ENCODE measurements at places on chromosomes 2 and 18. TPM values are rescaled to one million over a fixed set of nuclear protein-coding genes. Genes with fewer than 3 reads are reported as not detected.

DNA sequence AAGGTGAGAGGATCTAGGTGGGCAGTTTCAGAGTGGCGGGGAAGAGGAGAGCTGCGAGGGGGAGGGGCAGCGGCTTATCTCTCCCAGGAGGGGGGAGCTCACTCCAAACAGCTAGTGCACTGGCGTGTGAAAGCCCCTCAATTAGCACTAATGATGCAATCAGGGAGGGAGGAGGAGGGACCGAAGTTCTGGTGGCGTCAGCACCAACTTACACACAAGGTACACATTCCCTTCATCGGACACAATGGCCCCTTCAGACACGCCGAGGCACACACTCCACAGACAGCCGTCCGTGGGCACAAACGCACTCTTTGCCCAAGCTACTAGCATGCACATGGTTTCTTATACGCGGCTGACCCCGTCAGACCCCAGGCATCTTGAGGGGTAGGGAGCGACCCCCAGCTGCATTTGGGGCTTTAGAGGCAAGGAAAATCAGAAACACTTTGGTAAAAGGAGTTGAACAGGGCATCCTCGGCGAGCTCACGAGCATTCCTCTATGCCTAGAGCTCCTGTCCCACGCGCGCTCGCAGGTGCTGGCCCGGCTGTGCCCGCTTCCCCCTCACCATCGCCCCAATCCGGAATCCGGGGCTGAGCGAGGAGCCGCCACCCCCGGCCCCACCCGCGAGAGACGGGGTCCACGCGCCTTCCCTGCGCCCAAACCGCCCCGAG lies 868 bp upstream of the PKDCC start:
- DNase-seq: peak; percentile 47

The AMER3 gene
- not detected for total RNA-seq

The AGBL5 gene
- total RNA-seq: 9.4 TPM

DNA sequence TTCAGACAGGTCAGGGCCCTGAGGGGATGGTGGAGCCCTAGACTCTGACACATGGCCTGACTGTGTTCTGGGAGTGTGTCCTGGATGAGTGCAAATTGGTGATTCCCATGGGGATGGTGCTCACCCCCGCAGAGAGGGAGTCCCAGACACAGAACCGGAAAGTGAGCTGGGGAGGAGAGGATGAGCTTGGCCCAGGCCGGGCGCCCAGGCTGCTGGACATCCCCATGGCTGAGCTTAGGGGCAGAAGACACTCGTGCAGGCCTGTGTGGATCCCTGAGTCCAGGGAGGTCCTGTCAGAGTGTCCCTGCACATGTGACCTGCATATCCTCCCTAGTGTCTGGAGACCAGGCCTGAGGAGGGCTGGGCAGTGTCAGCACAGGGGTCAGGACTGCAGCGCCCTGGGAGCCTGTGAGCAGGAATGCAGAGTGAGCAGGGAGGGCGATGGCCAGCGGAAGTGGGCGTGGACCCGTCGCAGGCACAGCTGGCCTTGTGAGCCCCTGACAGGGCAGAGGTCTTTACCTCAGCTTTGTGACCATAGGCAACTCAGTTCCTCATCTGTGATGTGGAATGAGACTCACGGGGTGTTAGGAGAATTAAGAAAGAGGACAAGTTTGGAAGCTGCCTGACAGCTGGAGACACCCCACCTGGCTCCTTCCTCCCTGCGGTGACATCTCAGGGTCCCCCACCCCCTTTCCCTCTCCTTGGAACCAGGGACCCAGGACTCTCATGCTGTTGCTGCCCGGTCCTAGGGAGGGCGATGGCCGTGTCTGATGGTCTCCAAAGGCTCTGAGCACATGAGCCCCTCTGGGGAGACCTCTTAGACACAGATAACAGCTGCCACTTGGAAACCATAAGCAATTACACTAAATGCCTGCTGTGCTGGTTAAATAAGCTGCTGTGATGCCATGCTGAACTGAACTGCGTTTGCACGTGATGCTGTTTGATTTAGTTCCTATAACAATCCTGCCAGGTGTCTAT lies 62.6 kb upstream of the HS6ST1 start:
- DNase-seq: no peak

The SERPINB7 gene
- total RNA-seq: not detected

The UGT1A1 gene
- total RNA-seq: not detected

DNA sequence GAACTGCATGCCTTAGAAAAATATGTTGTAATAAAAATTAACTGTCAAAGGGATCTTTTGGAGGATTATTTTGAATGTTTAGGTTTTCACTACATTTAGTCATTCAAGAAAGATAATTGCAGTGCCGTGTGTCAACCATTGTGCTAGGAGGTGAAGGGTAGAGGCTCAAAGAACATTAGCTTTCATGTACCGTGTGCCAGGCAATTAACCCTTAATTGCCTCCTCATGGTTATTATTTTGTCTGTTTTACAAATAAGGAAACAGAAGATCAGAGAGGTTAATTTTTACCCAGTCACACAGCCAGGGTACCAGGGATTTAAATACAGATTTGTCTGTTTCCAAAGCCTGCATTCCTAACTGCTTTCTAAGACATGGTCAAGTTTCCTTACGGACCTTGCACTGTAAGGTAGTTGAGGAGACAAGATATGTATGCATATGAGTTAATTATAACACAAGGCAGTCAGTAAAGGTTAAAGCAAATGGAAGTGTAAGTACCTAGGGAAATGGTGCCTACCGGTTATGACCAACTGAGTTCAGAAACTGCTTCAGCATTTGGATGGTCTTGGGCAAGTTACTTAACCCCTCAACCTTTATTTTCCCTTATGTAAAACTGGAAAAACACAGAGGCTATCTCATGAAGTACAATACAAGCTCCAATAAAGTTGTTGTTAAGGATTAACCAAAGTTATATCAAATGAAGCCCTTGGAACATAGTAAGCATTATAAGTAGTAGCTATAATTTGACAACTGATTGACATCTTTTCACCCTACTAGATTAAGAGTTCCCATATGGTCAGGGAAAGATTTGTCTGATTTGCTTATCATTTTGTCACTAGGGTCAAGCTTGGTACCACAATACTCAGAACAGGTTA lies 434.9 kb downstream of the MBD2 start:
- no peak for DNase-seq

The LOXL3 gene
- 2.6 TPM for total RNA-seq

DNA sequence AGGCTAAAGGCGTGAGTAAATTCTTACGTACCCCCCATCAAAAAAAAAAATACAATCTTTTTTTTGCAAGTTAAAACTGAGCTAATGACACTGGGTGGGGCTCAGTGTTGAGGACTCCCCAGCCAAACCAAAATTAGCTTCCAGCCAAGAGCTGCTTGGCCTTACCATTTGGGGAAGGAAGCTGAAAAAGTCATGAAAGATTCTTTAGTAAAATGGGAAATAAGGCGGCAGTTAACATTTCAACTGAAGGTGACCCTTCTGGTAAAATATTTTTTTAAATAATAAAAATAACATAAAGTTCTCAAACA lies 16.4 kb downstream of the SMAD7 start:
- no peak for DNase-seq

DNA sequence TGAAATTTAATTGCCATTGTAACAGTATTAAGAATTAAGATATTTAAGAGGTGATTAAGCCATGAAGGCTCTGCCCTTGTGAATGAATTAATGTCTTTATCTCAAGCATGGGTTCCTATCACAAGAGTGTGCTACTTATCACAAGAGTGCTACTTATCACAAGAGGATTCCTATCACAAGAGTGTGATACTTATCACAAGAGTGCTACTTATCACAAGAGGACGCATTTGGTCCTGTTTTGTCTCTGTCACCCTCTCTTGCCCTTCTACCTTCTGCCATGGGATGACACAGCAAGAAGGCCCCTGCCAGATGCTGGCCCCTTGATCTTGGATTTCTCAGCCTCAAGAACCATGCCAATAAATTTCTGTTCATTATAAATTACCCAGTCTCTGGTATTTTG lies 13.2 kb upstream of the COL5A2 start:
- DNase-seq: no peak

The REG1B gene
- total RNA-seq: not detected

- DNase-seq: no peak
Measured at GRCh38 chr2:20997953-20998722, 45.7 kb downstream of the APOB start.

GRCh38 chr2:19548116-19548515 lies 189.7 kb upstream of the OSR1 start:
- DNase-seq: no peak

All from left ventricle myocardium superior (tissue), 1 donor.